ENCODE measurements at places on chromosomes 12 and 14. TPM values are rescaled to one million over a fixed set of nuclear protein-coding genes. Genes with fewer than 3 reads are reported as not detected.
A peak's percentile ranks its signal among the peaks of the same experiment; 100 is the strongest.

GRCh38 chr12:93778306-93778705, 101.1 kb downstream of the CRADD start:
- no peak for DNase-seq

DNA sequence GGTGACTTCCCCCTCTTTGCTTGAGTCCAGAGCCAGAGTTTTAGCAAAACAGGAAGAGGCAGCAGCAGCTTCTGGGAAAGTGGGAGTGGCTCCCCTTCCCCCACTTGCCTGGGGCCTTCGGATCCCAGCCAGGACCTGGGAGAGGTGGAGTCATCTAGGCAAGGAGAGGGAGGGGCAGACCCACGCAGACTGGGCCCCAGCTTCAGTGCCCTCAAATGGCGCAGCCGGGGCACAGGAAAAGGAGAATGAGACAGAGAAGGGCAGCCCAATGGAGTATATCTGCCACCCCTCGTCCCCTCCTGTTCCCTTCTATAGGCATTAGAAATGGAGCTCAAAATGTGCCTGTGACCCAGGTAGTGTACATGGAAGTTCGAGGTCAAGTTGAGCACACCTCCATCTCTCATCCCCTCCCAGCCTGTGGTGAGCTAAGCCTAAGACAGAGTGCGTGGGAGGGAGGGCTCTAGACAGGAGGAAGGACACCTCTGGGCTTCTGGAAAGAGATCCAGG, 9.3 kb upstream of the HDAC7 start:
- DNase-seq: peak; percentile 39

GRCh38 chr12:101857043-101857558, 20.3 kb upstream of the DRAM1 start:
- peak; percentile 18 for DNase-seq

- DNase-seq: no peak
Measured at GRCh38 chr14:99907761-99908652, 114.8 kb downstream of the EML1 start.

DNA sequence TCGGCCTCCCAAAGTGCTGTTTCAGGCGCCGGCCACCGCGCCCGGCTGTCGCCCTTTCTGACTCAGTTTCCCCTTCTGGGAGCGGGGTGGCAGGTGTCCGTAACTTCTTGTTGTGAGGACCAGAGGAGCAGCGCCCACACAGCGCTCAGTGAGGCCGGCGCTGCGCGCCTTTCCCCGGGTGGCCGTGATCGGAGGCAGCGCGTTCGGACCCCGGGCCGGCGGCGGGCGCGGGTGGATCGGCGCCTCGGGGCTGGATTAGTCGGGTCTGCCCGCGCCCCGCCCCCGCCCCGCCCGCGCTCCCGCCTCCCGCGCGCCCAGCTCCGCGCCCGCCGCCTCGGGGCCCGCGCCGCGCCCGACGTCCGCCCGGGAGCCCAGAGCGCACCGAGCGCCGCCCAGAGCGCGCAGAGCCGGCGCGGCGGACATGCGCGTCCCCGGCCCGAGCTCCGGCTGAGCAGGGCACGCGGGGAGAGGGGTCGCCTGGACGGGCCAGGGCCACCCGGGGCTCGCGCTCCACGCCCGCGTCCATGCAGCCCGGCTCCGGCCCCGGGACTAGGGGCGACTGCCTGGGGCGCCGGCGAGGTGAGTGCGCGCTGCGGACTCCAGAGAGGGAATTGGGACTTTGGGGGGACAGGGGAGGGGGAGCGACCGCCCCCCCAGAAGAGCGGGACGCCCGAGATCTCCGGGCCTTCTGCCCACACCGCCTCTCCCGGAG, 50.6 kb downstream of the LRCOL1 start:
- peak; percentile 54 for DNase-seq

DNA sequence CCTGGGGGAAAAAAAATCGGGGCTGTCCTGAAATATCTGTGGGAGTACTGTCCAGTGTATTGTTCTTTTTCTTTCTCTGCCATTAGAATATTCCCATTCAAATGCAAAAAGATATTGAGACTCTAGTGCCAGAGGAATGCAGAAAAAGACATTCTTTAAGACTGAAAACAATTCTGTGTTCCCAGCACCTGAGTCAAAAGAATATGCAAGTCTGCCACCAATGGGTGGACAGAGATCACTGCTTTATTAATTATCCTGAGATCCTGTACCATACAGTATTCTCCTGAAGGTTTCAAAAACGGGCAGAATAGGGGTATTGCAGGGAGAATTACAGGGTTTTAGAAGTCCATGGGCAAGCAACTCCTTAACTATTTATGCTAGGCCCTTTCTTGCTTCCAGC, 361.8 kb downstream of the C12orf50 start:
- DNase-seq: peak; percentile 50

GRCh38 chr12:64864319-64864718, 39.9 kb downstream of the TBC1D30 start:
- DNase-seq: no peak

- DNase-seq: peak; percentile 89
Measured at GRCh38 chr12:6765634-6766581, at the start of gene PTMS. PTMS (plus strand) TSS chr12:6766363; CDS start chr12:6766706, 343 bp downstream.

DNA sequence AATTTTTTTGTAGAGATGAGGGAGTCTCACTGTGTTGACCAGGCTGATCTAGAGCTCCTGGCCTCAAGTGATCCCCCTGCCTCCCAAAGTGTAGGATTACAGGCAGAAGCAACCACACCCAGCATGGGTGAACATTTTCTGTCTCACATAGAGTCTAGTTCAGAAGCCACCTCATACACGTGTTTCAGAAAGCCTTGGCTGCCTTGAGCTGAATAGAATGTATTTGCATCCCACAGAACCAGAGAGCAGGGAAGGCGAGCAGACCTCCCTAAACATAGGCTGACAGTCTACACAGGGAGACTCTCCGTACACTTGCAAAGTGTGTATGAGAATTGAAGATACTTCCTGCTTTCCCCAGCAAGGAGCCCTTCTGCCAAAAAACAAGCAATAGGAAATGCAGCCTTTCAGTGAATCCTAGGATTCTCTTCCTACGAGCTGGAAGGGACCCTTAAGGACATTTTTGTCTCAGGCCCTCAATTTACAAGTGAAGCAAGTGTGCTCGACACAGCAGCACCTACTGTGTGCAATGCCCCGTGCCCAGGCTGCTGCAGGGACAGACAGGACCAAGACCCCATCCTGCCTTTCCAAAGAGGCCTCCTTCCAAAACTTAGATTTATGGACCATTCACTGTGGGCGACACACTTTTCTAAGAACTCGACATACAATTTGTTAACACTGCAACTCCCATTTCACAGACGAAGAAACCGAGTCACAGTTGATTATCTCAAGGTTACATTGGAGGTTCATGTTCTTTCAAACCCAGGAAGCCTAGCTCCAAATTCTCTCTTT, 11.2 kb downstream of the NUAK1 start:
- no peak for DNase-seq

- DNase-seq: peak; percentile 33
Measured at GRCh38 chr14:52918486-52918885, 32.4 kb downstream of the FERMT2 start.

DNA sequence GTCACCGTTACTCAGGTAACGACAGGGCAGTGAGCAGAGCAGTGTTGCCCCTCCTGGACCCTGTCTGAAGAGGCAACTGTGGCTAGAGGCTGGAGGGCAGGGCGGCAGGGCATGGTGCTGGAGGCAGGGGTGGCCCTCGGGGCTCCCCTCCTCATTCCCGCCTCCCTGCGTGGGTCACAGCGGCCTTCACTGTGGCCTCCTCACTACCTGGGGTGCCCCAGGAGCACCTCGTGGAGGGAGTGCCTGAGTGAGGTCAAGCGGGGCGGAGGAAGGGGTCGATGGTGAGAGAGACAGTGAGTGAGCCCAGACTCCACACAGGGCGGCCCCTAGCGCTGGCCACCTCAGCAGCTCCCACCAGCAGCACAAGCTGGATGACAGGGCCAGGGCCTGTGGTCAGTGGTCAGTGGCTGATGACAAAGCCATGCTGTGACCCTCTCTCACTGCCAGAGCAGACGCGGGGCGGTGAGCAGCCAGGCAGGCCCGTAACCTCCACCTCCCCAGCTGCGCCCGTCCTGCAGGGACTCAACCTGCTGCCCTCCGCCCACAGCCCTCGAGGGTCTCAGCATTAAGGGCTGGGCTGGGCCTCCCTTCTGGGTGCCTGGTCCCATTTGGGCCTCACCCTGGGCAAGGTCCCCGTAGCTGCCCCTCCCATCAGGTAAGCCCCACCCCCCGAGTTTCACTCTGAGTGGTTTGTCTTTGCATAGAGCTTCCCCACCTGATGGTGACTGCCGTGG, 17.8 kb downstream of the GPR132 start:
- no peak for DNase-seq

DNA sequence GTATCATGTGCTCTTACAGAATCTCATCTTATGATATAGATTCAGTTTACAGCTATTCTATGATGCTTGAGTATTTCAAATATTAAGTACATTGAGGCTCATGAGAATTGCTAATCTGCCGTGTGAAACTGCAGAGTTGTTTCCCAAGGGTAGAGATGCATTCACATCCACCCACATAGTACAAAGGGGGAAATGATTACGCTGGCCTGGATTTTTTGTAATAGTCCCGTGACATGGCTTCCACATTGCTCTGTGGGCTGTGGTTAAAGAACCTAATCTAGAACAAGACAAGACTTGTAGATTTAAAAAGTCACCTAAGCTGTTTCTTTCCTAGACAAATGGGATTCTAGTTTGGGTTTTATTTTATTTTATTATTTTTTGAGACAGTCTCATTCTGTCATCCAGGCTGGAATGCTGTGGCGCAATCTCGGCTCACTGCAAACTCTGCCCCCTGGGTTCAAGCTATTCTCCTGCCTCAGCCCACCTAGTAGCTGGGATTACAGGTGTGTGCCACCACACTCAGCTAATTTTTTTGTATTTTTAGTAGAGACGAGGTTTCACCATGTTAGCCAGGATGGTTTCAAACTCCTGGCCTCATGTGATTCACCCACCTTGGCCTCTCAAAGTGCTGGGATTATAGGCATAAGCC, 13.0 kb upstream of the RIOX1 start:
- DNase-seq: no peak

- DNase-seq: no peak
Measured at GRCh38 chr12:47317175-47317915, 237.6 kb upstream of the AMIGO2 start.

DNA sequence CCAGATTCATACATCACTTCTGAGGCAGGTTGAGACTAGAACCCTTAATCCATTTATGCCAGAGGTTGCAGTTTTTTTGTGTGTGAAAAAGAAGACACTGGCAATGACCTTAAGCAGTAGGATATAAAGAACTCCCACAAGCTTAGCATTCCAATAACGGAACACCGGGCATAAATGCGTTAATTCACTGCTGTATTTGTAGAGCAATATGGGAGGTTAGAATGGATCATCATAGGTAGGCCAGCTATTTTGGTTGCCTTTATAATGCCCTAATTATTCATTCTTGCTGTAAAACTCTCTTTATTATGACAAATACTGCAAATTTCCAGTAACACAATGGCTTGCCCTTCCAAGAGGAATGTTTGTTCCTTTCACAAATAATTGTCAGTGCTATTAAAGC, 322.7 kb downstream of the SOX5 start:
- no peak for DNase-seq

DNA sequence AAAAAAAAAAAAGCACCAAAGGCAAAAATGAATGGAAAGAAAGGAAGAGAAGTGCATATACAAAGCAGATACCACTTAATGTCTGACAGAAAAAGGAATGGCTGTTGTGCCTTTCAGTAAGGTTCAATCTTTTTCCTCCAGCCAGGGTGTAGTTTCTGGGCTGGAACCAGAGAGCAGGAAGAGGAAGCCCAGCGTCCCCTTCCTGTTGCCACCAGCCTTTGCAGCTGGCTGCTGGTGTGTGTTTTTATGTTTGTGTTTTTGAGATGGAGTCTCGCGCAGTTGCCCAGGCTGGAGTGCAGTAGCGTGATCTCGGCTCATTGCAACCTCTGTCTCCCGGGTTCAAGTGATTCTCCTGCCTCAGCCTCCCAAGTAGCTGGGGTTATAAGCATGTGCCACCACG, 64.6 kb upstream of the LTA4H start:
- DNase-seq: no peak

DNA sequence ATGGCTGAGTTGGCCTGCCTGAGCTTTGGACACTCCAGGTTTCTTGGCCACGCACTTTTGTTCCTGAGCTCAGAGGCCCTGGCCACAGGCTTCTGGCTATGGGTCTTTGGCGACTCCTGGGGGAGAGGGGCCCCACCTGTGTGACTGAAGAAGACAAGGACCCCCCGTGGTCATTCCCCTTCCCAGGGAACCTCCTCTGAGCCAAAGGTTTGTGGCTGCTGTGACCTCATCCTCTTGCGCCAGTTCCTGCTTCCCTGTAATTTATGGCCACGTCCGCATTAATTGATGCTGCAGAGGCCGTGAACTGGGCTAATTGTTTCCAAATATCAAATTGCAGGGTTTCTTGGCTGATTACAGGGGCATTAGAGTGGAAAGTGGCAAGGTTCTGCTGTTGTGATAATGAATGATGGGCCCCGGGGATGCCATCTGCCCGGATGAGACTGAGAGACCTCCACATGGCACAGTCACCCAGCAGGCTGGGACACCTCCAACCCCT, 27.6 kb upstream of the NOS1 start:
- no peak for DNase-seq

DNA sequence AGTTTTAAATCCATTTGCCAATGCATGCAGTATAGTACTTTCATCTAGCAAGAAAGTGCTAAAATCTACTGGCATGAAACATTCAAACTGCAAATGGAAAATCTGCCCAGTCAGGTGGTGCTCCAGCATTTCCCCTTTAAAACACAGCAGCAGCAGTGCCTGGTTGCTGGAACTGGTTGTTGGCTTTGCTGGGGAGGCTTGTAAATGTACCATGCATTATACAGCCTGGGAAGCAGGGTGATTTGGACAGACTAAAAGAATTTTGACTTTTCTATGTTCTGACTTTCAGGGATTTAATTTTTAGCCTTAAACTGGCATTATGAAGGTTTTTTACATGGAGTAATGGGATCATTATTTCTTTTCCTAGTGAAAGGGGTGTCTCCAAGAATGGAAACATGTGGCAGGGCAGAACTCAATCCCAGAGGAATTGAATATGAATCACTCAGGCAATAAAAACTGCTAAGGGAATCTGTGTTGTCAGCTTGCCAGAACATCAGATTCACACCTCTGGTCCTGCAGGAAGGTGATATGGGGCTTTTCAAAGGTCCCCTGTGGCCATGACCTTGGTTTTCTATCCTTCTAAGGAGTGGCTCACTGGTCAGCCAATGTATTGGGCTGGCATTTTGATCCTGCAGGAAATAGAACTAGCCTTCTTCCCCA, 9.0 kb upstream of the PAX9 start:
- no peak for DNase-seq

- no peak for DNase-seq
Measured at GRCh38 chr14:104895786-104896661, 28.7 kb upstream of the PLD4 start.

GRCh38 chr14:56801920-56802319, 8.4 kb downstream of the OTX2 start:
- DNase-seq: no peak

The CLEC2D gene
- total RNA-seq: 1.6 TPM

The DPF3 gene
- not detected for total RNA-seq

The AMIGO2 gene
- 141 TPM for total RNA-seq

The RASSF9 gene
- not detected for total RNA-seq

The WNT1 gene
- total RNA-seq: not detected

The KCNC2 gene
- not detected for total RNA-seq

The NCOR2 gene
- 12.9 TPM for total RNA-seq

The P3H3 gene
- total RNA-seq: 93.3 TPM

The TMEM260 gene
- 3.4 TPM for total RNA-seq

The KRT73 gene
- not detected for total RNA-seq

The TAS2R9 gene
- not detected for total RNA-seq

Measured in Caki2 (cell line).